ENCODE measurements at places on chromosomes 2 and 18.

GRCh38 chr18:28718696-28719095 is 541.8 kb upstream of the CDH2 start:
- no peak for DNase-seq

DNA sequence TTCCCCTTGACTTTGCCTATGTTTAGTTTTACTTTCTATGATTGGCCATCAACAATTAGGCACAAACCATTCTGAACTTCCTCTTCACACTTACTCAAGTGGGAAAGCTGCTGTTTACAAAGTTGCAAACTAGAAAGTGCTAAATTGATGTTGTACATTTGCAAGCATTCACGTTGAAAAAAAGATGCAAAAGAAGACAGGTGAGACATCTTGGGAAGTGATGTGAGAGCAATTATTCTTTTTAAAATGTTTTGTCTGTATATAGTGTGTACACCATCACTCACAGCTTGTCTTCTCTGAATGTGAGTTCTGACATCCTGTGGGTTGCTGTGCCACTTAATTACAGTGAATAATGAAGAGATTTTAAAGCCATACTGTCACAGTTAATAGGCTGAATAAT is 874.1 kb upstream of the LRATD1 start:
- no peak for DNase-seq

GRCh38 chr2:219037783-219038499 is 3.4 kb downstream of the CFAP65 start:
- no peak for DNase-seq

DNA sequence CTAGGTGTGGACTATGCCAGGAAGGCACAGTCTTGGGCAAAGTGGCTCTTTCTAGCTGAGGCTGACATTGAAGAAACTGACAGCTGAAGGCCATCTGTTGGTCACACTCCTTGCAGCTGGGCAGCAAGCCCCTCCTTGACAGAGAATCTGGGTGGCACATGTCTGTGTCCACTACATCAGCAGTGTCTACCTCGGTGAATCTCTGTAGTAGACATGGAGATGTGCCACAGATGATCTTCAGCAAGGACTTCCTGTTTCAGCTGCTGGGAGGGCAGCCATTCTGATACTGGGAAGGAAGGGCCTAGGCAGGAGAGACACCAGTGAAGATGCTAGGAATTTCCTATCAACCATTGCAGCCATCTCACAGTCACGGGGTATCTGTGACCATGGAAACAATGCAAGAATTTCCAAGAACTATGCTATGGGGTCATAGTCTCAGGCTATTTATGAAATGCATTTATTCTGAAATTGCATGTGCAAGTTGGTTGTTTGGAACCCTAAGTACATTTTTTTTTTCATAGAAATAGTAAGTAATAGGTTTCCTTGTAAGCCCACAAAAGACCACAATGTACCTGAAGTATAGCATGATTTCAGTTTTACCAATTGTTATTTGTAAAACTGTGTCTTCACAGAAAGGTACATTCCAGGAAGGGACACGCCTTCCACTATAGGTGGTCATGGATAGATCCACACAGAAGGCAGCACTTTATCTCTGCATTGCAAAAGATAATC is 63.8 kb upstream of the DARS1 start:
- no peak for DNase-seq

DNA sequence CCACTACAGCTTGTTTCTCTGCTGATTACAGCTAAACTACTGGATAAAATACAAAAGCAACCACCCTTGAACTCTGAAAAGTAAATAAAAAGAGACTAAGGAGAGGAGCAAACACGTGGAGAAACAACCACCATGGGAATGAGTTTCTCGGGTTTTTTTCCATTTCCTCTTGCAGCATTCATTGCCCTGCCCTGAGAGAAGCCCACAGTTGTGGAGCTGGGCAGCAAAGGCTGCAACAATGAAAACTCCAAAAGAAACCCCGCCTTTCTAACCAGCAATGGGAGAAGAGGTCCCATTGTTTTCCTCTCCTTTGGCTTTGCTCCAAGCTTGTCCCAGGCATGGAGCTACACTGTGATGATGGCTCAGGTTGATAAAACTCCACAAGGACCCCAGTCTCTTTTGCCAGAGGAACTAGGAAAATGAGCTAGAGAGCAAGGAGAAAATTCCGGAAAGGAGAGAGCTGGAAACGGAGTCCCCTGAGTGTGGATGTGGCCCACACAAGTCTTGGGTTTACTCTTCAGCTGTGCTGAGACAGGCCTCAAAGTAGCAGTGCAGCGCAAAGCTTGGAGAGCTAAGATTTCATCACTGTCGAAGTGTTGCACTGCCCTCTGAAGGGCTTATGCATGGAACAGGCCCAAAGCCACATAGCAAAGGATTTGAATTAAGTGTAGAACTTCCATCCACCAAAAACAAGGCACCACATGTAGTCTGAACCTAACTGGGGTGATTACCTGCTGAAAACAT is 20.9 kb downstream of the NAPG start:
- no peak for DNase-seq

DNA sequence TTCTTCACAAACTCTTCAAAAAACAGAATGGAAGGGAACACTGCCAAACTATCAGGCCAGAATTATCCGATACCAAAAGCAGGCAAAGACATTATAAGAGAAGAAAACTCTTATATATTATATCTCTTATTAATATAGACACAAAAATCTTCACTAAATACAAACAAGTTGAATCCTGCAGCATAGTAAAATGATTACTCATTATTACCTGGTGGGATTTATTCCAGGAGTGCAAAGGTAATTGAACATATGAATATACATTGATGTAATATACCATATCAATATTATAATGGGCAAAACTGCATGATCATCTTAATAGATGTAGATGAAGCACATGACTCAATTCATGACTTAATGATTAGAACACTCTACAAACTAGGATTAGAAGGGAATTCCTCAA is 25.1 kb downstream of the ABCB11 start:
- DNase-seq: no peak

GRCh38 chr2:100038011-100038410 is 104.4 kb downstream of the AFF3 start:
- DNase-seq: no peak

- DNase-seq: no peak
These were observed 289.8 kb downstream of the RAD51AP2 start for GRCh38 chr2:17228461-17228860.

DNA sequence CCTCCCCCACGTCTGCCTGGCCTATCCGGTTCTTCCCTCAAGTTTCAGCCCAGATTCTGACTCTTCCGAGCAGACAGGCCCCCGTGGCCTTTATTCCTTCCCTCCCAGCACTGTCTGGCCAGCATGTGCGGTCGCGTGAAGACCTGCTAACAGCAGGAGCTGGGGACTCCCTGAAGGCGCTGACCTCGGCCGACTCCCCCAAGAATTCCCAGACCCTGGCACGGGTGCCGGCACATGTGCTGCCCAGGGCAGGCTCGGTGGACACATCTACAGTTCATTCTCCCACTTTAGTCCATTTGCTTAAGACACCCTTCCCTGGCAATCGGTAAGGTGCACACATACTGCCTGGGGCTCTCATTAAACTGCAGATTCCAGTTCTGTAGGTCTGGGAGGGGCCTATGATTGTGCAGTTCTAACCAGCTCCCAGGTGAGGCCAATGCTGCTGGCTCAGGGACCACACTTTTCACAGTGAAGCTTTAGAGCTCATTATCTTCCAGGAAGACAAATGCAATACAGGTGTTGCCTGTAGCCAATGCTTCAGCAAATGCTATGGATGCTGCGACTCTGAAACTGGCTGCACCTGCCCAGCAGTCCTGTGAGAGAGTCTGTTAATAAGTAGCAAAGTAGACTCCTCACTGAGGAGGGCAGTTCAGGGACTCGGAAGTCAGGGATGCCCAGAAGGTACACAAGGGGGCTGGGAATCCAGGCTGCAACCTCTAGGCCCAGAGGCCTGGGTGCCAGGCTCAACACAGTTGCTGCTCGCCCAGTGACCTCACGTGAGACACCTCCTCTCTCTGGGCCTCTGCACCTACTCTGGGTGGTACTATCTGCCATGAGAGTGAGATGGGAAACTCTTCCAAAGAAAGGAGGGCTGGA is 45.4 kb upstream of the TAF1B start:
- no peak for DNase-seq

DNA sequence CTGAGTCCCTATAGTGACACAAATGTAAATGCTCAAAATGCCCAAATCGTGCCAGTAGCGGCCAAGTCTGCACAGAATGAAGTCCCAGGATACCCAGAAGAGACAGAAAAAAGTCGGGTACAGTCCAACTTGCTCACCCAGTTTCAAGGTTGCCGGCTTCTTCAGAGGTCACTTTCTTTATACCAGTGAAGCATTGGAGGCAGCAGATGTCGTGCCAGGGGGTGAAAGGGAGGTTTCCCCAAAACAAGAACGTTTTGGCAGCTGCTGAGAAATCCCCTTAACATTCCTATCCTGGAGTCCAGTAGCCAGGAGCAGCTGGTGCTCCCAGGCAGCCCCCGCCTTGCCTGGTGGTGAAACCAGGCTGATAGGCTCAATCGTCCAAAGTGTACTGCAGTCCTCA is 58.1 kb upstream of the MCFD2 start:
- DNase-seq: no peak

DNA sequence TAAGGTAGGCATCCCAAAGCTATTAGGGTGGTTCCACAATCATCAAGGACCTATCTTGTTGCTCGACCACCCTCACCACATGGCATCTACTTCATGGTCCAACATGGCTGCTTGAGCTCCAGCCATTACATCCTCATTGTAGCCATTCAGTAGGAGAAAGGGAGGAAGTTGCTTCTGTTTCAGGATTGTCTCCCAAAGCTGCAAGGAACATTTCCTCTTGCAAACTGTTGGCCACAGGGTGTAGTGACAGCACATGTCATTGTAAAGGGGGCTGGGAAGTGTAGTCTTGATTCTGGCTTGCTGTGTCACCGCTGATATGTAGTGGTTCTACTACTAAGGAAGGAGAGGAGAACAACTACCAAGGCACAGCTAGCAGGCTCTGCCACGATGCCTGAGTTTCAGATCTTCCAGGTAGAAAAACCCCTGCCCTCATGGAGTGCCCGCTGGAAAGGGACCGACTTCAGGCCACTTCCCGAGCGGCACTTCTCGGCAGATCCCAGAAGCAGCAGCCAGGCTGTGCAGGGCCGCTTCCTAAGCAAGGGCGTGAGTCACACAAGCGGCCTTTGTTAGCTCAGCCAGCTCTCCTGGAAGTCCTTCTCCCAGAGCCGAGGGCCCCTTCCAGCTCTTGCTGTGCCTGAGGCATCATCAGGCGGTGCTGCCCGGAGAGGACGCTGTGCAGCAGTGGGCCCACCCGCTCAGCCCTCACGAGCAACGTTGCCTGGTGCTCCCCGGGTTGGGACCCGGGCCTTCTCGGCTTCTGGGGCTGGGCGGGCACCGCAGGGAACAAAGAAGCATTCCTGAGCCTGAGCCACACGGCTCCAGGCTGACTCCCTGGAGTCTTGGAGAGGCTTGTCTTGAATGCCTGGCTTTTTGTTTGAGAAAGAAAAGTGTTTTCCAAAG is 58.2 kb downstream of the HS6ST1 start:
- no peak for DNase-seq

DNA sequence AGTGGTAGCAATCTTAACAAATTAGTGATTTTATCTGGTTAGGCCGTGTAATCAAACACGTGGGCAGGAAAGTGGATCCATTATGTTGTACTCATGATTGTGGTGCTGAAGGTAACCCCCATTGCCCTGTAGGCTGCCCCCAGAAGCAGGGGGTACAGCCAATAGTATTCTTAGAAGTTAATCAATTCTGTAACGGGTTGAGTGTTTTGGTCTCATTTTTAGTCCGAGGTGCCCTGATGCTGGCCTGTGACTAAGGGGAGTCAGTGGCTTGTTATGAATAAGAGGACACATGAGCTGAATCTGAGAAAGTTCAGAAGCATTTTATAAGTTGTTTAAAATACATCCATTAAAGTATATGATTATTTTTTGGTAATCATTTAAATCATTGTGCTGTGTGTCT is 8.6 kb downstream of the EPAS1 start:
- no peak for DNase-seq

DNA sequence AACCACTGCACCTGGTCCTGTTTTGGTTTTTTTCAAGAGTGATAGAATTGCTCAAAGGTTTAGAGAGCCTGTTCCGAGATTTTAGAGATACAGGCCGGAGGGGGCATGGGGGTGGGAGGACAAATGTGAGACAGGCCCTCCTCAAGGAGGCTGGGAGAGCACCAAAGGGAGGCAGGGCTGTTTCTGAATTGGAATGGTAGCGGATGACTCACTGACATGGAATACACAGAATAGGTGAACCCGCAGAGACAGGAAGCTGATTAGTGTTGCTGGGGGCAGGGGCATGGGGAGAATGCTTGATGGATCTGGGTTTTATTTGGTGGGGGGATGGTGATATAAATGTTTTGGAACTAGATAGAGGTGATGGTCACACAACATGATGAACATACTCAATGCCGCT is 111.0 kb upstream of the MGAT5 start:
- no peak for DNase-seq

GRCh38 chr2:222882484-222882928 is 21.7 kb downstream of the ACSL3 start:
- DNase-seq: no peak

DNA sequence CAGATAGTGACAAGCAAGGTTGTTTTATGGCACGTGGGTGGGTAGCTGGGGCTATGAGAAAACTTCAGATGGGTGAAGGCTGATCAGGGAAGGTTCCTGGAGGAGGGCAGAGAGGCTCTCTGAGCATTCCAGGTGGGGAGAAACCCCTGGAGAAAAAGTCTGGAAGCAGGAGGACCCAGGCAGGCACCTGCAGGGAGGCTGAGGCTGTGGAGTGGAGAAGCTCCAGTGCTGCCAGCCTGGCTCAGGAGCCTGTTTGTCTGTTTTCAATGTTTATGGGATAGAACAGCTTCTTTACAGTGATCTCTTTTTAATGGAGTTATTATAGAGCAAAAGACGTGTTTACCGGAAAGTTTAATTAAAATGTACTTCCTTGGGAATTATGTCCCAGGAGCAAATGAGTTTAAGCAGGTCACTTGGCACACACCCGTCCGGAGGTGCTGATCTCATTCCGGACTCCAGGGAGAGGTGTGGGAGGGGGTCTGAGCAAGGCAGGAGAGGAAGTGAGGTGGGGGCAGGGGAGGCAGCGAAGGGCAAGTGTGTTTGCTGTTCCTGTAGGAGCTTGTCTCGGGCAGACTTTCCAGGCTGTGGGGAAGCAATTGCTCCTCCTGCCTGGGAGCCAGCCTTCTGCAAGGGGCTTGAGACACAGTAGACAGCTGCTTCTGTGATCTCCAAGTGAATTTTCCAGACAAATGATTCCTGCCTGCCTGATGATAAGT is 239.5 kb downstream of the MYCN start:
- no peak for DNase-seq

DNA sequence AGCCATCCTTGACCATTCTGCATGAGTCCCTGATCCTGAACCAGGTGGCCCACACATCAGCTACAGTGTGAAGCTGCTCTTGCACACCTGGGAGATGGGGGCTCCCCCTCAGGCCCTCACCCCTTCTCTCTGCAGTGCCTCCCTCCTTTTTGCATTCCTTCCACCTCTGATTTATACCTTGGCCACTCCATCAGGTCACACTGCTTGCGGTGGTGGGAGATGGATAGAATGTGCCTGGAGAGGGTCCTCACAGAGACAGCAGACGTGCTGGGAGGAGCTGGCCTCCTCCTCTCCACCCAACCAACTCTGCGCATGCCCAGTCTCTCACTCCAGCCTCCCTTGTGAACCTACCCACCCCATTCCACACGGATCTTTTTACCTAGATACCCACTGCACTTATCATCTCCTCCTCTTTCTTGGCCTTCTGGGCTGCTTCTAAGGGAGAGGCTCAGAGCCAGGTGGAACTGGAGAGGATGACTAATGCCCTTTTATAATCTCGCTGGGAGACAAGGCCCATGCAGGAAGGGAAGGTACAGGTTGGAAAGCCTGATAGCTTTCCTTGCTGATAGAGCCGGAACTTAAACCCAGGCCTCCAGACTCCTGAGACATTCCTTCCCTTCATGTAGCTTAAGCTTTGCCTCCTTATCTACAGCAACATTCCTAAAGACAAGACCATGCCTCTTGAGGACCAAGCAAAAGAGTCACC is 205.1 kb downstream of the ZBTB7C start:
- no peak for DNase-seq
